ENCODE measurements at places on chromosomes 3 and 15.
A peak's percentile ranks its signal among the peaks of the same experiment; 100 is the strongest.

- DNase-seq = no peak
Observed at GRCh38 chr3:99579246-99579645, 59.1 kb upstream of the COL8A1 start.

DNA sequence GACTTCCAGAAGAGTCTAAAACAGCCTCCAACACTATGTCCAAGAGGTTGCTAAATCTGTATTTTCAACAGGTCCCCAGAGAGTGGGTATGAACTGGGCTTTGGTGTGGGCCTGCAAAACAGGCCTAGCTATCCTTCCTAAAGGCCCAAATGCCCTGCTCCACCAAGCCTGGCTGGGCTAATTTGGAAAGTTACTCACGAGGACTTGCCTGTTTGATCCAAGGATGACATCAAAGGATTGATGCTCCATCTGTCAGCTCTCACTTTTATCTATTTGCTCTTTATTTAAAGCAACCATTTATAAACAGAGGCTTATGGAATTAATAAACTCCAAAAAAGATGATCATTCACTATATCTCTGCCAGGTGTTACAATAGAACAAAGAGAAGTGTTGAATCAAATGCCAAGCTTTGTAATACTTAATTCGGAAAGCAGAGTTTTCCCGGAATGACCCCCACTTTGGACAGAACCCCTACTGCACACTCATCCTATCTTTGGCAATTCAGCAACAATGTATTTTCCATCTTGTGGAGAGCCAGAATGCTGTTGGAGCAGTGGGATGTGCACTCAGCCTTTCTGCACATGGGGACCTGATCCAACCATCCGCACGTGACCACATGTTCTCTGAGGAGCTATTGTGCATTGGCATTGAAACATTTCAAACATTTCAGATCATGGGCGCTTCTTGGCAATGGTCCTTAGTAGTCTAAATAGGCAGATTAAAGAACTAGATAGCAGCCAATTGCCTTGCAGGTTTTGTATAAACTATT is 163.3 kb upstream of the THBS1 start:
- DNase-seq = no peak

DNA sequence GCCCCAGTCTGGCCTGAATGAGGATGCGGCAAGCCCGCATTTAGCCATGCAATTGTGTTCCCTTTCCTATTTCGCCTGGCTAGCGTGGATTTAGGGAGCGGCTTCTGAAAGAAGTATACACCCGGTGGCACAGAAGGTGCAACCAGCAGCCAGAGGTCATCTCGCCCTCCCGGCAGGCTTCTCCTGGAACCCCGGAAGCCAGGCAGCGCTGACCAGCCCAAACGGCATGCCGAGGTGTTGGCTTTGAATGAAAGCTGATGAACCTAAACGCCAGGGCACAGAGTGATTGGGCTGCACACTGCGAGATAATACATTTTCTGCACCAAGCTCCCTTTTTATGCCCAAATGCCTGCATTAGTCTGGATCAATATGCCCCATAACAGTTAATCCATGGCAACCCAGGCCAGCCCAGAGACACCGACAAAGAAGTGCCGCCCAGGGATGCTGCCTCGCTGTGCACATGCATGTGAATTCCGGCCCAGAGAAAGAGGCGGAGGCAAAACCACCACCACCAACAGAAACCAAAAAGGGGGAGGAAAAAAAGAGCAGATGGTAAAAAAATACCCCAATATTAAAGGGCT is 1.4 kb downstream of the SRGAP3 start:
- DNase-seq = no peak

- no peak for DNase-seq
Observed at GRCh38 chr3:25576831-25577454, 87.8 kb downstream of the TOP2B start.

- DNase-seq = no peak
Observed at GRCh38 chr3:31776016-31776415, 205.0 kb downstream of the OSBPL10 start.

GRCh38 chr3:7700977-7701376 is 800.6 kb upstream of the LMCD1 start:
- DNase-seq = no peak

DNA sequence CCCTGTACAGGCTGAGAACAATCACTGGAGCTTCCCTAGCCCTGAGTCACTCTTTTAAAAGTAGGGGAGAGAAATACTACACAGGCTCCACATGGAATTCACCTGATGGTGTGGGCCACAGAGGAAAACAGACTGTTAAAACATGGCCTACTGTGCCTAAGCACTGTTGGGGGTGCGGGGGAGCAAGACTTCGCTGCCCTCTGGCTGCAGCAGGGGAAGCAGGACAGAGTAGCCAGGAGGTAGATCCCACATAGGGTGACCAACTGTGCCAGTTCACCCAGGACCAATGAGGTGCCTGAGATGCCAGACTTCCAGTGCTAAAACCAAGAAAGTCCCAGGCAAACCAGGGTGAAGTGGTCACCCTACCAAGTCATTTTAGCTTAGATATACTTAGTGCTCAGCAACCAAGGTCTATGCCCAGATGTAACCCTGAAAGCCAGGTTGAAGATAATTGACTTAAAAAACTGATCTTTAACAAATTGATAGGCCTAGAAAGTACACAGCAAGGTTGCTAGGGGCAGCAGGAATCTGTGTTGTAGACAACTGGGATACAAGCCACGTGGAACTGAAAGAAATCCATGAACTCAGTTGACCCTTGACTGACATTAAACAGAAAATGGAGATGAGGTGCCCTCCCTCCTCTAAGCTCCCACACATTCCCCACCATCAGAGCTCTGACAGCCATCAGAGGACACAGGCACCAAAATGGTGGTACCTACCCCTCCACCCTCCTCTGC is 344.2 kb upstream of the PPP2R3A start:
- no peak for DNase-seq

- DNase-seq = no peak
Observed at GRCh38 chr3:159233734-159234133, 431.9 kb downstream of the MFSD1 start.

DNA sequence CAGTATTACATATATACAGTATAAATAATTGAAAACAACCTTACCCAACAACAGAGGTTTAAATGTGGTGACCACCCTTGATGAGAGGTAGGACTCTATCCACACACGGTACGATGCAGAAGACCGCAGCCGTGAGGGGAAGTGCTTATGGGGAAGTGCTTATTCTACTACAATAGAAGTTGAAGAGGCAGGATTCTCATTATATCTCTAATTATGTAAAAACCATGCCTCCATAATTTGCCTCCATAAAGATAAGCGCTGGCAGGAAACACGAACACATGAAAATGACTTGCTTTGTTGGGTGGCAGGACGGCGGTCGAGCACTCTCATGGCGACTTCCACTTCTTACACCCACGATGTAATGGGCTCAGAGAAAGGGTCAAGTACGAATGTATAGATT is 7.2 kb upstream of the MUC13 start:
- DNase-seq = no peak

- DNase-seq = peak; percentile 65
Observed at GRCh38 chr3:18444595-18445400, 19.7 kb upstream of the SATB1 start.

DNA sequence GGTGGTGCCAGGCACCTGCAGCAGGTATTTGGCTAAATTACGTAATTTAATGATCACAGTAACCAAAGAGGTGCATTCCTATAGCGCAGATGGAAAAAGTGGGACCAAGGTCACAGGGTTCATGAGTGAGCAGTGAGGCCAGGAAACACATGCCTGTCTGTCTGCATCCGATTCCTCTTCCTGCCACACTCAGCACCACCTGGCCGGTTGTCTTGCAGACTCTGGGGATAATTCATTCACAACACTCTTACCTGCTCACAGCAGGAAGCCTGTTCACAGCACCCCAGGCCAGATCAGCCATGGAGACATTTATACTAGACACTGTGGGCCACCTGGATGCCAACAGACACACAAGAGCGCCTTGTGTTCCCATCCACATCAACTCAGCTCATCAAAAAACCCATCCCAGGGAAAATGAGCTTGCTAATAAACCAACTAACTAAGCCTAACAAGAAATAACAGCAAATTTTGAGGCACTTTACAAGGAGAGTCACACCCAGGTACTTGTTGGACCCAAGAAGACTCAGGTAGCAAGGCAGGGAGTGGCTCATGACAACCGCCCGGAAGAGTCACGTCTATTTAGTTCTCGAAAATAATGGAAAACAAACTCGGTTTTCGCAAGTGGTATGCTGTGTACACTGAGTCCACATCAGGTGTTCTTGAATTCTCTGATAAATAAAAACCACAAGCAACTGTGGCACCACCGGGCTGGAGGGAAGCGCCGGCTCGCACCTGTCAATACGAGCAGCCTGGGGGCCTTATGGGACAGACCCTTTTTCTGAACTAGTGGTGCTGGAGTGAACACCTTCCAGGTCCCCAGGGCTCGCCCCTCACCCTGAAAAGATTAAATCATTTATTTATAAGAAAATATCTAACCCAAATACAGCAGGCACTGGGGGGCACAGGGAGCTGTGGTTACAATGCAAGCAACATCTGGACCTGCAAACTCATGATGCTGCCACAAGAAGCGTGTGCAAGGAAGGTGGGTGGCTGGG is 40.5 kb downstream of the FAM174B start:
- no peak for DNase-seq

- DNase-seq = no peak
Observed at GRCh38 chr3:116179091-116179490, 266.2 kb downstream of the LSAMP start.

DNA sequence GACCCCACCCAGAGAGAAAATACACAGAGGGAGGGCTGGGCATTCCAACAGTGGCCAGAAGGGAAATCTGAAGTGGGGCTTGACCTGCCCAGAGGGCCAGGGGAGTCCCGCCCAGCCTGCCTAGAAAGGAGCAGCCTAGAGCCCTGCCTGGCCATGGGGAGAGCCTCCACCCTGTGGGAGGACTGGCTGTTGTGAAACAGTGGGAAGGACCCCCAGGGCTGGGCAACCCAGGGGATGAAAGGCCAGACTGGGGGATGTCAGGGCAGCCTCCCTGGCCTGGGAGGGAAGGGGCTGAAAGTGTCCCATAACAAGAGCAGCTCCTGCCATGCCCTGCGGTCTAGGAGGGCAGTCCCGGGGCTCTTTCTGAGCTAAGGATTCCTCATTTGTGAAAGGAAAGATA is 69.0 kb downstream of the SLC12A8 start:
- no peak for DNase-seq

GRCh38 chr15:65413760-65414144 is 9.0 kb downstream of the IGDCC4 start:
- DNase-seq = no peak
